ENCODE measurements at places on chromosomes 7 and 10.

- DNase-seq: no peak
Measured at GRCh38 chr10:67144530-67144929, 218.7 kb downstream of the LRRTM3 start.

DNA sequence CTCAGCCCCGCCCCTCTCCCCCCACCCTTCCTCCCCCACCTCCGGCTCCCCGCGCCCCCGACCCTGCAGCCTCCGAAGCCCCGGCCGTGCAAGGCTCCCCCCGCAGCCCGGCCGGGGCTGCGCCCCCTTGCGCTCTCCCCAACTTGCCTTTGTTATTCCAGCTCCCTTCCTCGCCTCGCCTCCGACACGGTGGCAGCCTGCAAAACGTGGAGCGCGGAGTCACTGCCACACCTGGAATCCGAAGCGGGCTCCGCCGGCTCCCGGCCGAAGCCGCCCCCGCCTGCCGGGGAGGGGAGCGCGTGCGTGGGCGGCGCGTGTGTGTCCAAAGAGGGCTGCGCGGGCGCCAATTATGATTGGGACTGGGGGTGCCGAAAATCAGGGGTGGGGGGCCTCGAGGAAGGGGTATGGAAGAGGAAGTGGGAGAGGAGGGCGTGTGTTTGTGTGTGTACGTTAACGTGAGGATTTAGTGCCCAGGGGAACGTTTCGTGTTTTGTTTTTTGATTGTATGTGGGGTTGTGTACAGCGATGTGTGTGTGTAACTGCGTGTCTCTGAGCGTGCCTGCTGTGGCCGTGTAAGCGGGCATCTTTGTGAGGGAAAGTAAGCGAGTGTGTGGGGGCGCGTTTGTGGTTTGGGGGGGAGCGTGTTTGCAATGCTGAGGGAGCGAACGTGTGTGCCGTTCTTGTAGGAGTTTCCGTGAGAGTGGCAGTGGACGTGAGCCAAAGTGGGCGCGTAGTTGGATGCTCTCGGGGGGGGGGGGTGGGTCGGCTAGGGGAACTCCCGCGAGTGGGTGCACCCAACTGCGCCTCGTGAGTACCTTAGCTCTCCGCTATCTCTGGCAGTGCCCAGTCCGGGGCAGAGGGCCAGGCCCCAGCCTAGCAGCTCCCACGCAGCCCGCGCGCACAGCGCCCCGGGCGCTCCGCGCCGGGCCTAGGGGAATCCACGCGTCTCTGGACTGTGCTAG lies 1.2 kb upstream of the ZMIZ1 start:
- DNase-seq: peak; percentile 87

DNA sequence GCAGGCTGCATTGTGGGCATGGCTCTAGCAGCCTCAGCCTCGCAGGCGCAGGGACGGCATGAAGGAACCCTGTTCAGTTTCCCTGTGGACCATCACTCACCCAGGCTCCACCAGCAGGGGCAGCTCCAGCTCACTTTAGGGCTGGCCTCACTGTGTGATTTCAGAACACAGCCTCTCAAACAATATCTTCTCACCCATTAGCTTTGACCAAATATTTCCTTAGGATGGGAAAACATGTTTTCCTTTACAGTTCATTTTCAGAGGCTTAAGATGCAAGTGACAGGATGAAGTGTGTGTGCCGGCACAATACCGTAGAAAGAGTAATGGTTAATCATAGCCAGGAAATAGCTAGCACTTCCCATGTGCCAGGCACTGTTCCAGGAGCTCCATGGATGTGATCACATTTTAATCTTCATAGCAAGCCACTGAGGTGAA lies 58.2 kb downstream of the LANCL2 start:
- no peak for DNase-seq

GRCh38 chr10:49368256-49368655 lies 27.6 kb downstream of the DRGX start:
- DNase-seq: no peak

GRCh38 chr7:20799566-20800366 lies 13.1 kb upstream of the SP8 start:
- DNase-seq: peak; percentile 77

DNA sequence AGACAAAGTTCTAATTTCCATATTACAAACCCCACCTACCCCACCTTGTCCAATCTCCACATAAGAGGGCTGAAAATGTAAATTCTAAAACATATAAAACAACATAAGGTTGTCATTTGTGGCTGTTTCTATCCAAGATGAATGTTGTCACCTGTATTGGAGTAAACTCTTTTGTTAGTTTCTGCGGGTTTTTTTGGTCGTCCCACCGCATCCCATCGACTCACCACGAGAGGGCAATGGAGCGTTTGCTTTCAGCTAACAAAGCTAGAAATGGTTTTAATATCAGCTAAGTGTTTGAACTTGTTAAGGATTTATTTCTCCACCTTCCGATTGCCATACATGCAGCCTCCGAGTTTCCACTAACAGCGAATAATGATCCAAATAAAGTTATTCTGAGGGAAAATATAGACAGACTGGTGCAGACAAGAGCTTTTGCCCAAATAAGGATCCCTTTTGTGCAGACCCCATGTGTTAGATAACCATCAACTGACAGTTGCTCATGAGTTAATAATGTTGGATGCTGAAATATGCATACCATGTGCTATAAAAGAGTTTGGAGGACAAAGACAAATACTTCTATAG lies 137.2 kb downstream of the ARID5B start:
- DNase-seq: peak; percentile 83

- DNase-seq: peak; percentile 68
Measured at GRCh38 chr7:16926861-16927260, 45.1 kb upstream of the AGR3 start.

DNA sequence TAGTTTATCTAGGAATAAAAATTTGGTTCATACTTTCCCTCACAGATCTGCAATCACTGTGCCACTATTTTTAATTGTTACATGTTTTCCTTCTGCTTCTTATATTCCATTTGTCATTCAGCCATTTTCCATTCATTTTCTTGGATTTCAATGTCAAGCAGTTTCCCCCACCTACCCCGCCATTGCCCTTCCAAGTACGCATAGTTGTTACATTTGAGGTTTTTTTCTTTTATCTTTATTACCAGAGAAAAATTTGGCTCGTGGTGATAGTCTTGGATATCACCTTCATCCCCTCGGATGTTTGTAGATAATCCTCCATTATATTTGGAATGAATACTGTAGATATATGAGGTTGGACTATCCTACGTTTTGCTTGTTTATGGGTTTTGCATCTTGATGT lies 159.7 kb downstream of the CRPPA start:
- DNase-seq: no peak

GRCh38 chr10:77043420-77043763 lies 594.2 kb downstream of the KCNMA1 start:
- DNase-seq: no peak

DNA sequence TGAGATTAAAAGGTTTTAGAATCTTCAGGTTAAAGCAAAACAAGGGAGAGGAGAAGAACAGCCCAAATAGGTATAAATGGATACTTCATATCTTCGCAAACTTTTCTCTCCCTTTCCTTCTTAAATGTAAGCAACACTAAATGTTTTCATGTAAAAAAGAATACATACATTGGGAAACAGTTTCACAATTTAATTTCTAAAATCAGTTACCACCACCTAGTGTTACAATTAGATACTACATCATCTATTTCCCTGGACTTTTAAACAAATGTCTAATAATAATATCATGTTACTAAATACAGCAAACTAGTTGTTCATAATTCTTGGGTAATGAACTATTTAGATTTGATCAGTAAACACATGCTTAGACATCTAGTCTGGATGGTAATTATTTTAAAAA lies 35.8 kb downstream of the MINDY3 start:
- peak; percentile 6 for DNase-seq

DNA sequence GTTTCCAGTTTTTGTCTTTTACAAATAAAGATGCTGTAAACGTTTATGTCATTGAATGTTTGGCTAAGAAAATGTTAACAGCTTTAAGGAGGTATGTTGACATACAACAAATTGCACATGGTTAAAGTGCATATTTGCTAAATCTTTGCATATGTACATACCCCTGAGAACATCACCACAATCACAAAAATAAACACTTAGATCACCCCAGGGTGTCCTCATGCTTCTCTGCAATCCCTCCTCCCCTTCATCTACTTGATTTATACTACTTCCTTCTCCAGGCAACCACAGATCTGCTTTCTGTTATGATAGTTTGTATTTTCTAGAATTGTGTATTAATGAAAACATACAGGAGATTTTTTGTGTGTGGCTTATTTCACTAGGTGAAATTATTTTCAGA lies 209.5 kb downstream of the GLRX3 start:
- no peak for DNase-seq

DNA sequence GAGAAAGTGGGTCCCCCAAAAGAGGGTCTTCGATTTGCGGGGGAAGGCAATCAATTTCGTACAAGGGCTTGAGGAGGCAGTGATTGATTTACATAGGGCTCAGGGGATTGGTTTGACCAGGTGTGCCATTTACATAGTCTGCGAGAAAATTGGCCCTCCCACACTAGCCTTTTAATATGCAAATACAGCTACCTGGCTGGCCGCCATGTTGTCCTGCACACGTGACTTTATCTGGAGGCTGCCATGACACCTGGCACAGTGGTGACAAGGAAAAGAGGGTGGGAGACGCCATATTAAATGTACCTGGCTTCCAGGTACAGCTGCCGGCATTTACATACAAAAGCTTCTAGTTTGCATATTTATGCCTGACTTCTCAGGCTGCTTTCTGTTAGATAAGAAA lies 1577.2 kb upstream of the LRRTM3 start:
- peak; percentile 2 for DNase-seq

GRCh38 chr7:110977127-110977737 lies 113.7 kb upstream of the LRRN3 start:
- DNase-seq: no peak

GRCh38 chr7:156014201-156014600 lies 201.9 kb upstream of the SHH start:
- no peak for DNase-seq

- DNase-seq: no peak
Measured at GRCh38 chr10:79017882-79018520, 50.8 kb upstream of the ZMIZ1 start.

DNA sequence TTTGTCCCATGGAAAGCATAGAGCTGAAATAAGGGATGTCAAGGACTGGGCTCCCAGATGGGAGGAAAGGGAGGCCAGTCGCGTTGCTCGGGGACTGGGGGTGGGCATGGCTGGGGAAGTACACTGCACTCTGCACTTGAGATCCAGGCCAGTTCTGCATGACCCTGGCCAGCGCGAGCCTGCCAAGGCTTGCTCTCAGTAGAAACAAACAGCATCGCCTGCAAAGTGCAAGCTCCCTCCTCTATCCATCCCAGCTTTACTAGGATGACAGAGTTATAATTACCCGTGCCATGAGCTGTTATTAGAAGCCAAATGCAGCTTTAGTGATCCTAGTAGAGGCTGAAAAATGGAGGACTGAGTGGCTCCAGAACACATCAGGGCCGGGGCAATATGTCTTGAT lies 43.9 kb upstream of the PDCD4 start:
- DNase-seq: peak; percentile 64

GRCh38 chr7:388023-388960 lies 98.3 kb downstream of the FOXL3 start:
- no peak for DNase-seq

GRCh38 chr7:11605749-11606148 lies 226.2 kb downstream of the THSD7A start:
- DNase-seq: no peak

DNA sequence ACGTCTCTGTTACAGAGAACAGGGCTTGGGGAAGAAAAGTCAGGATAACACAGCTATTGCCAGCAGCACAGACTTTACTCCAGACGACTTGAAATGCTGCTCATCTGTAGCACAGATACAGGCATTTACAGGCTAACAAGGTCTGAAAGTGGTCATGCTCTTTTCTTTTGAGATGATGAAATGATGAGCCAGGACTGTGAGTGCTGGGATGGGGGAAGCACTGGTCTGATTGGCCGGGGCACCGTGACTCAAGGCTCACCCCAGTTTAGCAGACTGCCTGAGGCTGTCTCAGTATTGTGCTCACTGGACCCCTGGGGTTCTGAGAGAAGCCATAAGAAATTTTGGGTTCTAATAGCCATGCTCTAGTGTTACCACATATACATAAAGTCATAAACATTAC lies 12.4 kb downstream of the SMKR1 start:
- DNase-seq: peak; percentile 65
